ENCODE measurements at places on chromosomes 11 and 22.

DNA sequence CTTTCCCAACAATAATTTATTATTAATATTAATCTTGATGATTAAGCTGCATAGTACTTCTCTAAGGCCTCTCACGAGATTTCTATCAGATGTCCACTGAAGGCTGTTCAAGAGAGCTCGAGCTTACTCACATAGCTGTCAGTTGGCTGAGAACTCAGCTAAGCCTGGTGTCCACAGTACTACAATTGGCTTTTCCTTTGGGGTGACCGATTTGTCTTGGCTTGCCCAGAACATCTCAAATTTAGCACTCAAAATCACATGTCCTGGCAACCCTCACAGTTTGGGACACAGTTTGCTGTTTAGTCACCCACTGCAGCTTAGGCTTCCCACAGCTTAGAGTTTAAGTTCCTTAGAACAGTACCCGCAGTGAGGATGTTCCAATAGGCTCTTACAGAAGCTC, 96.5 kb downstream of the LUZP2 start:
- no peak for DNase-seq

GRCh38 chr11:61028135-61028729, 56.8 kb downstream of the CD6 start:
- no peak for DNase-seq

DNA sequence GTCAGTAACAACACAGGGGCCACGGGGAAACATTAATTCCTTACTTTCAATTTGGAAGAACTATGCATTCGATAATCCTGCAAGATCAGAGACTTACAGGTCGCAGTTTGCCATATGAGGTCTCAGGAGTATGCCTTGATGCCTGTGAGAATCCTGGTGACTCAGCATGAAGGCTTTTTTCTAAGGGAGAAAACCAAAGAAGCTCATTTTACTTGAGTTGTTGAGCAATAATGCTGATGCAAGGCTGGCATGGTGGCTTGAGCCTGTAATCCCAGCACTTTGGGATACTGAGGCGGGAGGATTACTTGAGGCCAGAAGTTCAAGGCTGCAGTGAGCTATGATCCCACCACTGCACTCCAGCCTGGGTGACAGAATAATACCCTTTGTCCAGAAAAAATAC, 26.6 kb downstream of the ATG16L2 start:
- no peak for DNase-seq

DNA sequence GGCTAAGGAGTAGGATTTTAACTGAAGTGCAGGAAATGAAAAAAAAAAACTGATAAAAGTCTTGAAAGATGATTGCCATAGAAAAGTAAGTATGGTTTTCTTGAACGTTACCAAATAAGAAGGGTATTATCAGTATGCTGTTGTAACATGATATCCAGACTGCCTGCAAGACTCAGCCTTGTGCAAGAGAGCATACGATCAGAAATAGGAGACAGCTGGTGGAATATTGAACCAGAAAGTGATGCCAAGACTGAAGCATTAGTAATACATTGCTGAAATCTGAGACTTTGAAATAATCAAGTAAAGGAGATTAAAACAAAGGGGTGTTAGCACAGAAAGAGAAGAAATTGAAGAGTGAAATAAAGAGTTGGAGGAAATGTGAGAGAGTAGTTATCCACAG, 452.7 kb upstream of the CNTN5 start:
- no peak for DNase-seq

Measured in stimulated activated CD8-positive, alpha-beta memory T cell treated with anti-CD3 and anti-CD28 coated beads, Interleukin-7, amount 100 ng/mL, for 1 hour (primary cell).